ENCODE measurements at places on chromosomes 12 and 14.

DNA sequence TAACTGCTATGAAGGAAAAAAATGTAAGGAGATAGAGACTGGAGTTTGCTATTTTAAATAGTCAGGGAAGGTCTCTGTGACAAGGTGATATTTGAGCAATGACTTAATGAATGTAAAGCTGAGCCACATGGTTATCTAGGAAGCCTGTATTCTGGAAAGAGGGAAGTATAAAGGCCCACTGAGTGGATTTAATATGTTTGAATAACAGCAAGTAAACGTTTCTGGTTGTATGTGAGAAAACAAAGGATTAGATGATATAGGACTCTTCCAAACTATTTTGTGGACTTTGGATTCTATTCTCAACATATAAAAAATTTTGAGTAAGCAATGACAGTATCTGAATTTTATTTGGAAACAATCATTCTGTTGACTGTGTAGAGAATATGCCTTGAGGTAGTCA, 5.2 kb downstream of the LRRIQ1 start:
- no peak for DNase-seq

GRCh38 chr12:103588680-103589079, 1.6 kb downstream of the STAB2 start:
- no peak for DNase-seq

GRCh38 chr14:95106971-95107370, 50.4 kb downstream of the DICER1 start:
- no peak for DNase-seq

- no peak for DNase-seq
Measured at GRCh38 chr12:108432423-108433121, 82.5 kb upstream of the FICD start.

- no peak for DNase-seq
Measured at GRCh38 chr12:21428241-21428640, 9.2 kb upstream of the PYROXD1 start.

DNA sequence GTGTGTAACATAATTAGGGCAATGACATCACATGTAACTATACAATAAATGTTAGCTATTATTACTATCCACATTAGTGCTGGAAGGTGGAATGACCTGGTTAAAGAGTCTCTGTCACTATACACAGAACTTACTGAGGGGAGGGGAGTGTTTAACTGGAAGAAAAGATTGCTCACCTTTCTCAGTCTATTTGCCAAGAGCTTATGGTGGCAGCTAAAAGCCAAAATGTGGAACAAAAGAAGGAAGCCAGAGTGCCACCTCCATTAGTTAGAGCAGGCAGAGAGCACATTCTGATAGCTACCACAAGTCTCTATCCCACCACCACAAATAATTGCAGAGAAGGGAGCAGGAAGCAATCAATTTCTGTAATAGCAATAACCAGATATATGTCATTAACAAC, 124.4 kb downstream of the MED13L start:
- no peak for DNase-seq
